CD4-positive, alpha-beta T cell treated with Interleukin-6 at 100 ng/mL for 8 hours (primary cell): ENCODE measurements at places on chromosomes 16 and 17.

GRCh38 chr17:59683283-59683682 is 23.9 kb downstream of the PTRH2 start:
- no peak for DNase-seq

GRCh38 chr17:63542942-63543821 is 7.1 kb upstream of the DCAF7 start:
- no peak for DNase-seq

GRCh38 chr16:11401161-11402050 is 56.1 kb downstream of the RMI2 start:
- DNase-seq, result no peak

DNA sequence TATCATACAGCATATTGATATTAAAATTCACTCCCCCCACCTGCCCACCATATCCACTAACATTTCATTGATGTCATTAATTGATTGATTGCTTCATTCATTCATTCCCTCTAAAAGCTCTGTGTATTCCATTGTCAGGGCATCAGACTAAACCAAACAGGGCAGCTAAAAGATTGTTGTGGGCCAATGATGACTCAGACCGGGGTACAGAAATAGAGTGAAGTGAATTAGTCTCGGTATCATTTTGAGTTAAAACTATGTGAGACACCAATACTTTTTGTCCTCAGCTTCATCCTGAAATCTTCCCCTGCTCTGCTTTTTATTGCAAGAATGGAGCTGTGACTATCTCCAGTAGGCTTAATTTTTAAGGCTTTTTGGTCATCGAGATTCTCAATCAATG is 868.3 kb downstream of the CDH11 start:
- no peak for DNase-seq

GRCh38 chr16:26019381-26020242 is 327.9 kb downstream of the HS3ST4 start:
- no peak for DNase-seq

DNA sequence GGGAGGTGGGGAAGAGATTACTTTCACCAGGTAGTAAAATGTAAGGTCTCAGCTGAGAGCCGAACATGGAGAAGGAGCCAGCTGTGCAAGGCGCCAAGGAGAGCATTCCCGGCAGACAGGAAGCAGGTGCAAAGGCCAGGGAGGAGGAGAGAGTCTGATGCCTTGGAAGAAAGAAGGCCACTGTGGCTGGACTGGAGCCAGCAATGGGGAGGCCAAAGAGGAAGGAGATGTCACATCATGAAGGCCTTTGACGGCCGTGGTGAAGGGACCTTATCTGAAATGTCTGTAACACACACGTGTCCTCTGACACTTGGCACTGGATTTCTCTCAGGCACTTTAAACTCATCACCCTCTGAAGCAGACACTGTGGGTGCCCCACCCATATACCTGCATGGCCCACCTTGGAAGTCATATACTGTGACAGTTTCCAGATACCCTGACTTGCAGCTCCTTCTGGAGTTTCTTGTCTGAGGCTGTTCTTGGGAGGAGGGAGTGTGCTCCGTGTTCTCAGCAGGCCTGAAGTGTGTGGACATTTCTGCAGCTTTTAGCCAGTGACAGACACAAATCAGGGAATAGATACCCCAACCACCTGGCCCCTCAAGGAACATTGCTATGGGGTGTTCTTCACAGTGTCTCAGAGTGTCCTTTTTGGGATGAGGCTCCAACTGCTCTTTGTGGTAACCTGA is 1.9 kb upstream of the SLC5A2 start:
- DNase-seq, result no peak

DNA sequence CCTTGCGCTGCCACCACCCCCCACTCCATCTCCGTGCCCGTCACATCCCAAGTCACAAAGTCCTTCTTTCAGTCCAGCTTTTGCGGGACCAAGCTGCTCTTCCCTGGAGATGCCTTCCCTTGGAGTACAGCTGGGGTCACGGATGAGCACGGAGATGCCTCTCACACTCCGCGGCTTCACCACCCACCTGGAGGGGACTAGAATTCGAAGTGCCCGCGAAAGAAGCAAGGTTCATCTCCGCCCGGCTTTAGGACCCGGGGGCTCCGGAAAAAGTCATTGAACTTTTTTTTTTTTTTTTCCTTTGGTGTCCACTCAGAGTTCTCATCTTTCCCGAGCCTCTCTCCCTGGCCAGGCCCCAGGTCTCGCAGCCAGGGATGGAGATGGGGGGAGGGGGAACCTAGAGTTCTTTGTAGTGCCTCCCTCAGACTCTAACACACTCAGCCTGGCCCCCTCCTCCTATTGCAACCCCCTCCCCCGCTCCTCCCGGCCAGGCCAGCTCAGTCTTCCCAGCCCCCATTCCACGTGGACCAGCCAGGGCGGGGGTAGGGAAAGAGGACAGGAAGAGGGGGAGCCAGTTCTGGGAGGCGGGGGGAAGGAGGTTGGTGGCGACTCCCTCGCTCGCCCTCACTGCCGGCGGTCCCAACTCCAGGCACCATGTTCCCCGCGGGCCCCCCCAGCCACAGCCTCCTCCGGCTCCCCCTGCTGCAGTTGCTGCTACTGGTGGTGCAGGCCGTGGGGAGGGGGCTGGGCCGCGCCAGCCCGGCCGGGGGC is at the start of gene FKBP10:
Gene FKBP10, plus strand, starts transcription at position 624 of the 771 bp plus-strand sequence. Its CDS starts 31 bp downstream, at position 655.
- no peak for DNase-seq

GRCh38 chr16:83231729-83232128 is 576.0 kb upstream of the HSBP1 start:
- DNase-seq, result no peak

DNA sequence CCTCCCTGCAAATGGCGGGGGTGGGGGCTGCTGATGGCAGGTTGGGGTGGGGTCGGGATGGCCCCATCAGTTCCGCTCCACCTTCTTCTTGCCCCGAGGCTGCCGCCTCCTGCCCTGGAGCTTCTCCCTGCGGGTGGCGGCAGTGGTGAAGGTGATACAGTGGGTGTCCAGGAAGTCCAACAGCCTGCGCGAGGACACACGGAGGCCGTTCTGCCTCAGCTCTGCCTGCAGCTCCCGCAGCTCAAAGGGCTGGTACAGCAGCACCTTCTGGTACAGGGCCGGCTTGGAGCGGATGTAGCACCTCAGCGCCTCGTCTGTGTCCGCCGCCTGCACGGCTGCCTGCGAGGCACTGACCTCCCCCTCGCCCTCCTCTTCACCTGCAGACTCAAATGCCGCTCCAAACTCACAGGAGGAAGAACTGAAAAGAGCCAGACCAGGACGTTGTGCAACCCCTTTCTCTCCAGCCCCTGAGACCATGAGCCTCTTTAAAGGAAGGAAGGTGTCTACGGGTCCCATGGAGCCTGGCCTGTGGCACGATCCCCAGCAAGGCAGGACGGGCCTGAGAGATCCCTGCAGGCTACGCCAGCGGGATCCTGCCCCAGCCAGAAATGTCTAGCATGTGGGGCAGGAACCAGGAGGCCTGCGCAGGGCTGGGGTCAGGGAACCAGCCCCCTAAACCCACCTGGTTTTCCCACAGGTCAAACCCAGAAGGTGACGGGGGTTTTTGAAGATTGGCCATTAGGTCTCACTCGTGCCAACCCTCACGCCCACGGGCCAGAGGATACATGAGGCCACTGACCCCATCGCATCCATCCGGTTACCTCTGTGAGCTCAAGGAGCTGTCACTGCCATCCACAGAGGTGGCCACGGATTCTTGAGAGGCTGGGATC is 5.3 kb upstream of the NLRC3 start:
- DNase-seq, result no peak
